OCI-M1 (cell line): ENCODE measurements at places on chromosomes 3 and 15.

GRCh38 chr15:31901501-31901900 lies 128.8 kb upstream of the CHRNA7 start:
- no peak for DNase-seq

- DNase-seq: no peak
Observed at GRCh38 chr3:12280357-12280806, 8.5 kb upstream of the PPARG start.

- no peak for DNase-seq
Observed at GRCh38 chr15:85305050-85305449, 75.4 kb upstream of the AKAP13 start.

- DNase-seq: no peak
Observed at GRCh38 chr3:156749244-156749643, 74.9 kb downstream of the TIPARP start.

DNA sequence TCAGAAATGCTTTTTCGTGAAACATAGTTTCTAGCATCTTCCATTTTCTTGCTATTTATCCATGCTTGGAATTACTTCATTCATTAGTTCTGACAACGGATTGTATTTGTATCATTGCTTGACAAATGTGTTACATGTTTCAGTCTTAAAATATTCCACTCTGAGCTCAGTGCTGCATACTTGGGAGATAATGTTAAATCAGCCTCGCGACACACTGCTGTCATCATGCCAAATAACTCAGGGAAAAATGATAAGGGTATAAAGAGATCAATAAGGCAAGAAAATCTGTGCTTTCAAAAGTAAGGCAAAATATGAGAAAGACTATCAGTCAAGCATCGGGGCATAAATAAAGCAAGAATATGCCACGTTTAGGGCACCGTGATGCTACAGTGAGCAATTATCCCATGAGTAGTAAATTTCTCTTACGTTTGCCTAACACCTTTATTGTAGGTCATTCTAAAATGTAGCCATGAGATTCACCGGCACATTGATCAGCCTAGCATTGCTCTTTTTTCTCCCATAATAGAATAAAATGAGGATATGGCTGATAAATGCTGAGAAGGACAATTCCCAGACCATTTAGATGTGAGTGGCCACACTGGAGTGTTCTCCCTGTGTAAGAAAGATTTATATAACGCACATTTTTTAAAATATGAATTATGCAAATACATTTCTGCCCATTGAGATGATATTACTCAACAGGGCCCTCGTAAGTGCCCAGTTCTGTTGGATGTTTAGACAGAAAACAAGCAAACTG lies 133.8 kb downstream of the RBMS3 start:
- no peak for DNase-seq

- no peak for DNase-seq
Observed at GRCh38 chr3:118126751-118127150, 907.9 kb downstream of the IGSF11 start.
